ENCODE measurements at places on chromosomes 1 and 21.

DNA sequence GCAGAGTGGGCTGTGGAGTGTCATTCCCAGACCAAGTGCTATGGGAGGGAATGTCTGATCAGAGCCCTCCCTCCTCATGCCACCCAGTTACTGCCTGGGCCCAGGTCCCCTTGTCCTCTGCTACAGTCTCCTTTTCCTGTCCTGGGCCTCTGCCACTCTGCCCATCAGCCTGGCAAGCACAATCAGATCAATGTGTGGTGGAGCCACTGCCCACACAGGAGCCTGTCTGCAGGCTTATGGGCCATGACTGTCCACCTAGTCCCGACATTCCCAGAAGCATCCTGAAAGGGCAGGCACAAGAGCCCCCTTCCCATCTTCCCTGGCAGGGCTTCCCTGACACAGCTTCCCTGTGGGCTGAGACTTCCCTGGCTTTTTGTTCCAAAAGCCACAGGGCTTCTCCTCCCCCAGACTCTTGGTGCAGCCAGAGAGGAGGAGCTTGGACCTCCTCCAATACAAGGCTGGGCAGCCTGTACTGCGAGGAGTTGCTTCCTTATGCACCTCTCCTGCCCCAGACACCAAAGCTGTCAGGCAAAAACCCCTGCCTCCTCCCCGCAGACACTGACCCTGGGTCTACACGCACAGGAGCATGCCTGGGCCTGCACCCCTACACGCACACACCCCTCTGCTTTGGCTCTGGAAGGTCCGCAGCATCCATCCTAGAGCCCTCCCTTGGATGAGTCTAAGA, 29.2 kb upstream of the CNTN2 start:
- DNase-seq: peak; percentile 30

- DNase-seq: no peak
Observed at GRCh38 chr21:44780767-44781459, 20.7 kb downstream of the UBE2G2 start.

- no peak for DNase-seq
Observed at GRCh38 chr21:46422636-46423241, 36.0 kb upstream of the DIP2A start.

DNA sequence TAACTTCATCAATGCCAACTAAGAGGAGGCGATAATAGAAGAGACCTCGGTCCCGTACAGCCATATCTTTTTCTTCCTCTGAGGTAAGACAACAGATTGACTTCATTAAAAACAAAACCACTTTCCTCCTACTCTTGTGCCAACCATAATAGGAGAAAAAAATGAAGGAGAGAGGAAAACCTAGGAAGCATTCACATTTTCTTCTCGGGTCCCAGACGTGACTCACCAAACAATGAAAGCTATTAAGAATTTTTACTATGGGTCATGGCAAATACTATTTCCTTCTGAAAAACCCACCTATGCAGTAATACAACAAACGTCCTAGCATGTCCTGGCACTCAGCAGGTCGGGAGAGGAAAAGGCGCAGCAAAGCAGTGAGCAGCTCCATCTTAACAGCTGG, 8.6 kb upstream of the BCL2L15 start:
- no peak for DNase-seq

All from Daoy (cell line).